ENCODE measurements at places on chromosomes 7 and 10.

DNA sequence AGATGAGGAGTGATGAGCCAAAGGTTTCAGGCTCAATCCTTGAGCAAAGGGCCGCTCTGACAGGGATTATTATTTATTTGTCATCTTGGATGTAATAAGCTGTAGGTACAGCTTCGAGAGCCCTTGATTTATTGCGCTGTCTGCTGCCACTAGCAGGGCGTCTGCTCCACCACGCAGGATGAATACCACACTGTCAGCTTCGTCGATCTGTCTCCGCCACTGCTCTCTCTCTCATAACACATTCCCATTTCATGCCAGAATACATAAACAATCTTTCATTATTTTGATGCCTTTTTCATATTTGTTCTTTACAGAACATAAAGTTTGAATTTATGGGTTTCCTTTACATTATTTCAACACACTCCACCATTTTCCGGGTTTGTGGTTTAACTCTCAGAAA is 276.6 kb downstream of the LRMDA start:
- H3K4me1 ChIP-seq = peaks cover 14% of the 10 kb centered on the region
- H3K36me3 ChIP-seq = no peaks in the 10 kb centered on the region
- H3K27me3 ChIP-seq = peaks cover 3% of the 10 kb centered on the region
- peak; percentile 18 for DNase-seq

GRCh38 chr7:5766321-5766761 is 15.1 kb downstream of the RNF216 start:
- H3K27me3 ChIP-seq = no peaks in the 10 kb centered on the region
- no peaks in the 10 kb centered on the region for H3K36me3 ChIP-seq
- no peak for DNase-seq
- H3K4me1 ChIP-seq = peaks cover 10% of the 10 kb centered on the region
- H3K4me3 ChIP-seq = no peak overlapping the region

- peaks cover 9% of the 10 kb centered on the region for H3K27me3 ChIP-seq
- H3K4me1 ChIP-seq = peaks cover 6% of the 10 kb centered on the region
- DNase-seq = no peak
- H3K27ac ChIP-seq = no peak overlapping the region
- no peaks in the 10 kb centered on the region for H3K36me3 ChIP-seq
- no peak overlapping the region for H3K4me3 ChIP-seq
These were observed 20.5 kb downstream of the TMEM270 start for GRCh38 chr7:73881352-73882046.

DNA sequence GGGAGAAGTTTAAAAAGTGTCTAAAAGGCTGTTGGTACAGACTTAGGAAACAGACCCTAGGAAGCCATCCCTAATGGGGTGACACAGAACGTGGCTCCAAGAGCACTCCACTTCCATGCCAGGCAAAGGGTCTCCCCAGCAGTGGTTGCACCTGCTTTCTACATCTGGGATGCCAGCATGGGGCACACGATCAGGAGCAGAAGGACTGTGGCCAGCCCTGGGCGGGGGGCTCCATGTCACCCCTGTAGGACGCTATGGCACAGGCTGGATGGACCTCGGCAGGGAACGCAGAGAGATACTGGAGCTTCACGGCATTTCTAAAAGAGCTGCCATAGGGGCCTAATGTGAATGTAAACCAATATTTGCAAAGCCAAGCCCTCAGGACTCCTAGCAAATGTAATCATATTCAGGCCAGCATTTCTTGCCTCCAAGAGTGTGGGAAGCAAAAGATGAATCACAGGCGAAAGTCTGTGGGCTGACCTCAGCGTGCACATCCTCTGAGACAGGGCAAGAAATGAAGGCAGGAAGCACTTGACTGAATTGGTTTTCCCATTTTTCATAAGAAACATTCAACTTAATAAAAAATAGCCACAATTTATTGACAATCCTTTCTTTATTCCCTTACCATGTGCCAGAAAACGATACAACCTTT is 93.9 kb downstream of the ATXN7L1 start:
- no peaks in the 10 kb centered on the region for H3K4me1 ChIP-seq

GRCh38 chr7:72161534-72161933 is 250.6 kb downstream of the CALN1 start:
- H3K4me3 ChIP-seq = no peak overlapping the region
- no peaks in the 10 kb centered on the region for H3K4me1 ChIP-seq
- no peak overlapping the region for H3K27ac ChIP-seq
- H3K27me3 ChIP-seq = no peaks in the 10 kb centered on the region
- no peak for DNase-seq
- no peaks in the 10 kb centered on the region for H3K36me3 ChIP-seq

- no peaks in the 10 kb centered on the region for H3K27me3 ChIP-seq
- H3K36me3 ChIP-seq = no peaks in the 10 kb centered on the region
- H3K27ac ChIP-seq = no peak overlapping the region
- H3K4me3 ChIP-seq = no peak overlapping the region
- no peak for DNase-seq
These were observed 62.4 kb downstream of the FAM13C start for GRCh38 chr10:59299933-59300332.

DNA sequence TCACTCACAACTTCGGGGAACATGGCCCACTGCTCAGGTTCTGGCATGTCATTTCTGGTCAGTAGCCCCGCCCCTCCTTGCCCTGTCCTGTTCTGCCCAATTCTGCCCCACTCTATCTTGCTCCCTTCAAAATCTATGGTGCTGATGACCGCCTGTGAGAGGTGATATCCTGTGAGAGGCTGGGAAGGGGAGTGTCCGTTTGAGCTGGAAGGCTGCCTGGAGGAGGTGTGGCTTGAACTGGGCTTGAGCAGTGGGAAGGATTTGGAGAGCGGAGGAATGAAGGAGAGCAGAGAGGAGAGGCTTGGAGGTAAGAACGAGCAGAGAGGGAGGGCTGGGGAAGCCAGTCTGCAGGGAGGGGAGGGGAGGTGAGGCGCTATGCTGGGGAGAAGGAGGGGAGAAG is 145.3 kb downstream of the RPS24 start:
- H3K4me3 ChIP-seq = no peak overlapping the region
- H3K4me1 ChIP-seq = no peaks in the 10 kb centered on the region
- DNase-seq = no peak
- H3K36me3 ChIP-seq = no peaks in the 10 kb centered on the region
- H3K27ac ChIP-seq = no peak overlapping the region
- H3K27me3 ChIP-seq = peaks cover 3% of the 10 kb centered on the region

- H3K27me3 ChIP-seq = no peaks in the 10 kb centered on the region
- no peak overlapping the region for H3K4me3 ChIP-seq
- peak overlapping the region; percentile 53 for H3K27ac ChIP-seq
- no peaks in the 10 kb centered on the region for H3K4me1 ChIP-seq
These were observed 43.8 kb downstream of the DENND2A start for GRCh38 chr7:140596519-140597427.

DNA sequence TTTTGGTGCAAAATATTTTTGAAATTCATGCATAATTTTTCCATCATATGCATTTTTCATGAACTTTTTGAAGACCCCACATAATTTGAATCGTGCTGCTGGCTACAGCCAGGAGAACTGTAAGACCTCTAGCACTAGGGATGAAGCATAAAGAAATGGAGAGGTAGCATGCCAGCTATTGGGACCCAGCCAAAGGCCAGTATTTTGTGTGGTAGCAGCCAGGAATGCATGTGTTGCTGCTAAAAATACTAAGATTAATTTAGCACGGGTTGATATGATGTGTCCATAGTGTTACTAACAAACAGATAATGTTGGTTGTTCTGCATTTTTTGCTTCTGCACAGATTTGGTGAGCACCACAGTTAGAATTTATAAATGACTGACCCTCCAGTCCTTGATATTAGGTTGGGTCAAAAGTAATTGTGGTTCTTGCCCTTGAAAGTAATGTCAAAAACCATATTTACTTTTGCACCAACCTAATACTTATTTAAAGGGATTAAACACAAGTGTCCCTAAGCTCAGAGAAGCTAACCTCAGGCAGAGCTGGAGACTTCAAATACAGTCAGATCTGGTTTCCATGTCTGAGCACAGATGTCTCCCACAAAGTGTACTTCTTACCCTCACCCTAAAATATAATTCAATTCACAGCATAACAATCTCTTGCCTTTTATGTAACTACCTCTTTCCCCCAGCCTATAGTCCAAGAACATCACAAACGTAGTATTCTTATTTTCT is 54.1 kb upstream of the NPSR1 start:
- no peaks in the 10 kb centered on the region for H3K27me3 ChIP-seq
- no peaks in the 10 kb centered on the region for H3K36me3 ChIP-seq
- DNase-seq = no peak
- H3K4me3 ChIP-seq = no peak overlapping the region
- H3K4me1 ChIP-seq = no peaks in the 10 kb centered on the region

GRCh38 chr10:107433605-107434004 is 269.1 kb upstream of the SORCS1 start:
- DNase-seq = no peak
- no peaks in the 10 kb centered on the region for H3K4me1 ChIP-seq
- H3K36me3 ChIP-seq = no peaks in the 10 kb centered on the region
- H3K27me3 ChIP-seq = no peaks in the 10 kb centered on the region
- H3K4me3 ChIP-seq = no peak overlapping the region

DNA sequence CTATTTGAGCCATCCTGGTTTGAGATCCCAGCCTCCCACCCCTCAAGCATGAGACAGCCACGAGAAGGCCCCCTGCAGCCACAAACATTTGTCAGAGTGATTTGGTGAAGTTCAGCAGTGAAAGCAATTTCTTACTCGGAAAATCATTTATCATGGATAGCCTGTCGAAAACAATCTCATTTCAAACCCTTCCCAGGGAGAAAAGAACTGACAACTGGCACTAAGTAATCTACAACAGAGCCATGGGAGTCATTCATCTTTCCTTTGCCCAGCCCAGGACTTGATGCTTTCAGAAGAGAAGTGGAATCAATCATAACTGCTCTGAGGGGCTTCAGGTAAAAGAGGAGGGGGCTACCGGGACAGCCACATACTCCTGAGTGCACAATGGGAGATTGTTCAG is 411.2 kb downstream of the KCNMA1 start:
- no peaks in the 10 kb centered on the region for H3K4me1 ChIP-seq
- DNase-seq = no peak
- no peaks in the 10 kb centered on the region for H3K36me3 ChIP-seq
- H3K4me3 ChIP-seq = no peak overlapping the region
- no peak overlapping the region for H3K27ac ChIP-seq

DNA sequence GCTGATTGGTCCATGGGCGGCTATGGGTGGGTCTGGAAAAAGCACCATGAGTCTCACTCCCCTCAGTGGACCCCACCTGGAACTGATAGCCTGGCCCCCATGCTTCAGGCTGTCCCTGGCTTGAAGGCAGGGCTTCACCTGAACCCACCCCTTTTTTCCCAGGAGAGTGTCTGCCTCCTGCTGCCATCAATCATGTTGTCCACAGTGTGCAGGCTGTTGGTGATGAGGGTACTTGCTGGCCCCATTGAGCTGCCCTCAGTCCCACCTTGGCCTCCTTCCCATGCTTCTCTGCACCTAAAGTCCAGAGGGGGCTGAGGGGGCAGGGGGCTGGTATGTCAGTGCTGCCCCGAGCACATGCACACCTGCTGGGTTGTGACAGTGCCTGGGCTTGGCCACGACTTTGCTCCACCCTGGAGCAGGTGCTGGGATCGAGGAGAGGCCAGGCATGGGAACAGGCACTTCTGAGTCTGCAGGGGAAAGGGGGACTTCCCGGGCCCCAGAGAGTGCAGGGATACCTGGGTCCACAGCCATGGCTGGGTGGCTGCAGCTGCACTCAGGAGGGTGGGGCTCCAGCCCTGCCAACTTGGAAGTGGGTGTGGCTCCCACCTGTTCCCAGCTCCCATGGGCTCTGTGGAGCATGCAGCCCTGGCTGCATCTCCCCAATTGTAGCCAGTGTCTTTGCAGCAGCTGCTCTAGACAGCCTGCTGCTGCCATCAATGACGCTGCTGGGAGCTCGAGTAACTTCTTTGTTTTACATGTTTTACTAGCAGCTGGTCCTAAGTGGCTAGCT is 56.9 kb downstream of the ADK start:
- no peak overlapping the region for H3K4me3 ChIP-seq
- H3K27ac ChIP-seq = no peak overlapping the region
- H3K27me3 ChIP-seq = no peaks in the 10 kb centered on the region
- no peak for DNase-seq

- no peaks in the 10 kb centered on the region for H3K36me3 ChIP-seq
- H3K4me1 ChIP-seq = no peaks in the 10 kb centered on the region
- H3K4me3 ChIP-seq = no peak overlapping the region
- no peaks in the 10 kb centered on the region for H3K27me3 ChIP-seq
- DNase-seq = no peak
- H3K27ac ChIP-seq = no peak overlapping the region
These were observed 295.5 kb downstream of the MDFIC start for GRCh38 chr7:115217373-115217772.

GRCh38 chr10:112286837-112287818 is 3.9 kb downstream of the TECTB start:
- no peaks in the 10 kb centered on the region for H3K4me1 ChIP-seq
- H3K36me3 ChIP-seq = no peaks in the 10 kb centered on the region
- no peak overlapping the region for H3K27ac ChIP-seq
- no peak overlapping the region for H3K4me3 ChIP-seq

GRCh38 chr10:113127261-113127900 is 177.3 kb downstream of the TCF7L2 start:
- DNase-seq = no peak
- H3K27ac ChIP-seq = no peak overlapping the region
- H3K4me1 ChIP-seq = peaks cover 14% of the 10 kb centered on the region

- no peak for DNase-seq
- no peak overlapping the region for H3K27ac ChIP-seq
- no peaks in the 10 kb centered on the region for H3K4me1 ChIP-seq
- H3K36me3 ChIP-seq = no peaks in the 10 kb centered on the region
- peaks cover 23% of the 10 kb centered on the region for H3K27me3 ChIP-seq
These were observed 11.3 kb upstream of the DPYSL4 start for GRCh38 chr10:132175408-132175807.

DNA sequence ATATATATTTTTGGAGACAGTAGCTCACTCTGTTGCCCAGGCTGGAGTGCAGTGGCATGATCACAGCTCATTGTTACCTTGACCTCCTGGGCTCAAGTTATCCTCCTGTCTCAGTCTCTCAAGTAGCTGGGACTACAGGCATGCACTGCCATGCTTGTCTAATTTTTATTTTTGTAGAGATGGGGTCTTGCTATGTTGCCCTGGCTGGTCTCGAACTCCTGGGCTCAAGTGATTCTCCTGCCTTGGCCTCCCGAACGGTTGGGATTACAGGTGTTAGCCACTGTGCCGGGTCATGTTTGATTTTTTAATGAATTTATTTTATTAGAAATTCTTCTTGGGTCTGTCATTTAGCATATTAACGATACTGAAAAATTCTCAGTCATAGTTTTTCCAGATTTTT is 70.5 kb downstream of the TMEM270 start:
- H3K4me3 ChIP-seq = no peak overlapping the region
- H3K27ac ChIP-seq = no peak overlapping the region
- no peak for DNase-seq
- no peaks in the 10 kb centered on the region for H3K4me1 ChIP-seq
- peaks cover 5% of the 10 kb centered on the region for H3K27me3 ChIP-seq

Measured in hepatocyte (in vitro differentiated cells).